ENCODE measurements at places on chromosomes 1 and 21. TPM values are rescaled to one million over a fixed set of nuclear protein-coding genes. Genes with fewer than 3 reads are reported as not detected.

The GNB1 gene
- total RNA-seq: 426 TPM

The KCNK1 gene
- 24.3 TPM for total RNA-seq

The SYDE2 gene
- 4.3 TPM for total RNA-seq

- H3K27ac ChIP-seq: no peak overlapping the region
- no peak overlapping the region for H3K4me3 ChIP-seq
- no peak for DNase-seq
Measured at GRCh38 chr1:76746206-76746605, 121.1 kb upstream of the ST6GALNAC5 start.

DNA sequence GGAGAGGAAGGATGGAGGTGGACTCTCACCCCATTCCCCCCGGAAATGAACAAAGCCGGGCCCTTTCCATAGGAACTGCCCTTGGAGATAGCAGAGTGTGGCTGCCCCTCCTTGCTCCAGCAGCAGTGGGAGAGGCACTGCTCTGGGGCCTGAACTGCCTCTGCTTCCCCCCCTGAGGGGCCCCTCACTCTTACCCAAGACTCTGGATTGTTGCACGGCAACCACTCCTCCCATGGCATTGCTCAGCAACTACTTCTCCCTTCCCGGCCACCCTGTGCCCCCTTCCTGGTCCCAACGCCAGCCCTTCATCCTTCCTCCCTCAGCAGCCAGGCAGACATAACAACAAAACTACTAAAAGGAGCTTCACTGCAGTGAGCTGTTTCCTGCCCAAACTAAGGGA, 3.0 kb upstream of the ACKR1 start:
- no peak overlapping the region for H3K27ac ChIP-seq
- no peak for DNase-seq
- no peak overlapping the region for H3K4me3 ChIP-seq
- H3K36me3 ChIP-seq: peaks cover 83% of the 10 kb centered on the region
- peaks cover 55% of the 10 kb centered on the region for H3K4me1 ChIP-seq

DNA sequence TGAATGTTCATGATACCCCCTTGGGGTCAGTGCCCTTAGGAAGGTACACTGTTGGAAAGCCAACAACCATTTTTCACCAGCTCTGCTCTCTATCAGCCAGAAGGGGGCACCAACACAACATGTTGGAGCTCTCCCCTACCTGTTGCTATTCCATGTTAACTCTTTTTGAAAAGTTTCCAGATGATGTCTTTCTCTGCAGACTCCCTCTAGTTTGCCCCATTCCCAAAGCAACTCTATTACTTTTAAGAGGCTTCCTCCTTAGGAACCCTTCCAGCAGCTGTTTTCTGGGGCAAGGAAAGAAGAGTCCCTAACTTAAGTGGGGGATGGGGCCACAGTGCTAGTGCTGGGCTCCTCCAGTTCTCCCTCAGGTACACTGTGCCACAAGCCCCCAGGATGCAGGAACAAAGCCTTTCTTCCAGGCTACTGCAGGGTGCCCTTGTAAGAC, 22.9 kb upstream of the NDC1 start:
- H3K4me1 ChIP-seq: no peaks in the 10 kb centered on the region
- H3K36me3 ChIP-seq: peaks cover 10% of the 10 kb centered on the region
- DNase-seq: peak; percentile 75
- H3K27me3 ChIP-seq: no peaks in the 10 kb centered on the region
- H3K4me3 ChIP-seq: no peak overlapping the region
- no peak overlapping the region for H3K27ac ChIP-seq

DNA sequence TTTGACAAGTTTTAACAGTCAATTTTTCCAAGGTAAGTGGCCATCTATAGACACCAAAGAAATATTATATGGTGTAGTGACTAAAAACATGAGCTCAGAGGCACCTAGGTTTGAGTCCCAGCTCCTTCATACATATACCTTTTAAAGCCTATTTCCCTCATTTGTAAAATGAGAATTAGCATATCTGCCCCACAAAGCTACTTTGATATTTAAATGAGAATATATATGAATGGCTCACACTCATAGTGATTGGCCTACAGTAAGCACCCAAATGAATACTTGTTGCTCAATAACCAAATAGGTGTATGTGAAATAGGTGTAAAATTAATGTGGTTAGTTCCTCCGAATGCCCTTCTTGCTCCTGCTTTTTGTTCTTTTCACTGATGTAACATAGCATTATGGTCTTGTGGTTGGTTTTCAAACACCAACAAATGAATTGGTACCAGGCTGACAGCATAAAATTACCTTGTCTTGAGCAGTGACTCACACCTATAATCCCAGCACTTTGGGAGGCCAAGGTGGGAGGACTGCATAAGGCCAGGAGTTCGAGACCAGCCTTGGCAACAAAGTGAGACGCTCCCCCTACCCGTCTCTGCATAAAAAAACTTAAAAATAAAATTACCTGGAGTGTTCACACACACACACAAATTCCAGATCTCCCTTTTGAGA, 25.3 kb downstream of the CNIH4 start:
- peaks cover 10% of the 10 kb centered on the region for H3K4me1 ChIP-seq
- no peak overlapping the region for H3K4me3 ChIP-seq
- peaks cover 73% of the 10 kb centered on the region for H3K36me3 ChIP-seq
- H3K27me3 ChIP-seq: no peaks in the 10 kb centered on the region
- no peak overlapping the region for H3K27ac ChIP-seq

DNA sequence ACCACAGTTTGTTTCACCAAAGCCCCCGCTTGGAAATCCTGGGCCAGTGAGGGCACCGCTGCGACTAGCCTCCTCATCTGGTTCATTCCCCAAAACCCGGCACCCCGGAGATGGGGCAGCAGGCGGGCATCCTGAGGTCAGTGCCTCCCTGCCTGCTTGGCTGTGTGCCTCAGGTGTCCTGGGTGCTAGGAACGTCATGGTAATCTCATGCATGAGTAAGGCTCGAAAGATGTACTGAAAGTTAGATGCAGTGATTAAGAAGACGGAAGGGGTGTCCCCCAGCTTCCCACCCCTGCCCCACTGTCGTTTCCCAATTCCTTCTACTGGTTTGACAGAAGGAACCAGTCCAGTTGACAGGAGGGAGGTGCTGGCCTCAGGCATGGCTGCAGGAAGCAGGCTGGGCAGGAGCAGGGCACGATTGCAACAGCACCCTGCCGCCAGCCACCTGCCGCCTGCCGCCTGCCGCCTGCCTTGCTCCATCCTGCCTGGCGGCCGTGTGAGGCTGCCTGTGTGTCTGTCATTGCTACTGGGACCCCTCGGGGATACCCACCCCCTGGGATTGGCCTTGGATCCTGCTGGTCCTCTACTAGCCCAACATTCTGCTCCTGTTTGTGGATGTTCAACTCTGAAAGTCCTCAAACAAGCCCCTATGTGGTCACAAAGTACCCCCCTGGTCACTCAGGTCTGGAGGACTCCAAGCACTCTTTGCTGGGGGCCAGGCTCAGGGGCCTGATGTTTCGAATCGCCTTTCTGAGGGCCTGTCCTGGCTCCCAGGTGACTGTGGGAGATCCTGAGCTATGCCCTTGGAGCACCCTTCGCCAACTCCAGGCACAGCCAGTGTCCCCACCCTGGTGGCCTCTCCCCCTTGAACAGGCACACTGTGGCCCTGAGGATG, 73.0 kb upstream of the IFFO2 start:
- H3K27me3 ChIP-seq: no peaks in the 10 kb centered on the region
- H3K36me3 ChIP-seq: no peaks in the 10 kb centered on the region
- H3K27ac ChIP-seq: no peak overlapping the region
- no peak overlapping the region for H3K4me3 ChIP-seq
